Stimulated activated CD4-positive, alpha-beta T cell treated with anti-CD3 and anti-CD28 coated beads, Interleukin-4, amount 100 ng/mL, for 24 hours (primary cell): ENCODE measurements at places on chromosomes 5 and 9.

GRCh38 chr5:32942225-32942989, 231.3 kb downstream of the NPR3 start:
- DNase-seq, result no peak

DNA sequence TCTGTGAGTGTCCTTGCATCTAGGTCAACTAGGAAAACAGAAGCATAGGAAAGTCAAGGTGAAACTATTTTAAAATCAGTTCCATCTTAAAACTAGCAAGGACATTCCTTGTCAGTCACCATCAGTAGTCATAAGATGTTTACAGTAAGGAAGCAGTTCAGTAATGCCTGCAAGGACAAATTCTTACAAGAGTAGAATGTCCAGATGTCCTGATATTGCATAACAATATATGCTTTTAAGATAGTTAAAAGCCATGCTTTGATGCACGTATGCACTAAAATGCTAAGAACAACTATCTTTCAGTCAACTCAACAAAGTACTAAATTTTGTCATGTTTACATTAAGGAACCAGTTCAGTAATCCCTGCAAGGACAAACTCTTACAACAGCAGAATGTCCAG, 11.3 kb upstream of the SVEP1 start:
- no peak for DNase-seq

DNA sequence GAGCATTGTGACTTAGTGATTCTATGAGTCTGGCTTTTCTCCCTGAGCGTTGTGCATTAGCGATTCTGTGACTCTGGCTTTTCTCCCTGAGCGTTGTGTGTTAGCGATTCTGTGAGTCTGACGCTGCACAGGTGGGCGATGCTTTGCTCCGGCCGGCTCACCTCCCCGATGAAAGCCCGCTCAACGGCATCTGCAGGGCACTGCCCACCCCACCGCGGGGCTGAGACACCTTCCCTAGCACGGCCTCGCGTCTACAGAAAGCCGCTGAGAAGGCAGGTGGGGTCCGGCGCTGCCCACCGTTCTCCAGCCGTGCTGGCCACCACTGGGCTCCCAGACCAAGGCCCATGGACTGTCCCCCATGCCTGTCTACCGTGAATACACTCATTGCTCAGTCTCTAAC, 12.8 kb upstream of the SLC9A3 start:
- no peak for DNase-seq

- DNase-seq, result no peak
Observed at GRCh38 chr9:71764891-71765290, 3.4 kb downstream of the CEMIP2 start.

GRCh38 chr9:114382699-114383520, 4.9 kb downstream of the AKNA start:
- peak; percentile 78 for DNase-seq

DNA sequence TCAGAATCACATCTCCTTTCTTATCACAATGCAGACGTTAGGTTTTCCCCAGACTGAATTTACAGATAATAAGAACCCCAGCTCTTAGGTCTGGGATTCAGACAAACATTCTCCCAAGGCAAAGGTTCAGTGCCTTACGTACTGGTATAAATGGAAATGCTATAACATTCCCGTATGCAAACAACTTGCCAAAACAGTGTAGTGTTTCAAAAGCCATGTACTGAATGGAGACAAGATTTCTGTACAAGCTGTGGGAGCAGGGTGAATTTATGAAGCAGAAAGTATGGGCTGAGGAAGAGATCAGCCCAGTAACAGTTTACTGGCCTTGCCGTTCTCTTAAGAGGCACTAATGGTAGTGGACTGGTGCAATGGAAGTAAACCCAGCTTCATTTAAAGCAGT, 225.5 kb upstream of the ZNF462 start:
- DNase-seq, result no peak

GRCh38 chr5:132099076-132099748, 25.6 kb downstream of the CSF2 start:
- DNase-seq, result peak; percentile 83

GRCh38 chr5:140005145-140005591, 37.9 kb downstream of the NRG2 start:
- DNase-seq, result no peak

DNA sequence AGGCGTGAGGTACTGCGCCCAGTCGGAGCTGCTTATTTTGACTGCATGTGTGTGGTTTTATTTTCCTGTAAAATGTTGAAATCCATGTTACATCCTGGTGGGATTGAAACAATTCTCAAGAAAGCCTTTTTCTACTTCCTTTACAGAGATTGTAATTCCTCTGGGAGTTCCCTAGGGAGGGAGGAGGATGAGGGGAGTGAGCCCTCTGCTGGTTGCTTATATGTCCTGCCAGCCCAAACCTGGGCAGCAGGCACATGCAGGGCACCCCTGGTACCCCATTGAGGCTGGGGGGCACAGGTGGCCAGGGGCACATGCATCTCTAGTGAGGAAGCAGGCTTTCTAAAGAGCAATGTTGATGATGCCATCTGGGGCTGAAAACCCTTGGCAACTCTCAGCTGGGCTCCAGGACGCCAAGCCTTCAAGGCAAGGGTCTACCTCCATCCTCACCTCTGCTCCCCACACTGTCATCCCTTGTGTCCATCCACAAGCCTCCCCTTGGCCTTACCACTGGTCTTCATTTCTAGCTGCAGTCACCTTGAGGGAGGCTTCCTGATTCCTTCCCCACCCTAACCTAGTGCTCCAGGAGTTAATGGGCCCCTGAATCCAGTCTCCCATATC, 84.7 kb upstream of the TNFSF8 start:
- no peak for DNase-seq

GRCh38 chr9:130263601-130264413, 1.8 kb upstream of the HMCN2 start:
- DNase-seq, result no peak

DNA sequence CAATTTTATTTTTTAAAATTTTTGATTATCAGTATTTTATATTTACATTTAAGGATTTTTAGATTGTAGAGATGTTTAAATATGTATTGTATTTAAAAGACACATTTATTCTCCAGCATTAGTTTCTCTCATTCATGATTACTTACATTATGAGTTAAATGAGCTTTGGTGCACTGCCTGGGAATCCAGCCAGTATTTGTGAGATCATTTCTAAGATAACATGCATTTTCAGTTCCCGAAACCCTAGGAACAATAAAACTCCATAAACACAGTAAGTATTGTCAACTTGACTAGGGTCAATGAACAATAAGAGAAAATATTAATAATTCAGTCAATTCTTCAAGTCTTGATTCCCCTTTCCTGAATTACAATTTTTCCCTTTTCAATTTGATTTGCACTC, 403.3 kb downstream of the PLK2 start:
- DNase-seq, result no peak

GRCh38 chr5:138226910-138227309, 13.8 kb upstream of the CDC23 start:
- DNase-seq, result no peak

DNA sequence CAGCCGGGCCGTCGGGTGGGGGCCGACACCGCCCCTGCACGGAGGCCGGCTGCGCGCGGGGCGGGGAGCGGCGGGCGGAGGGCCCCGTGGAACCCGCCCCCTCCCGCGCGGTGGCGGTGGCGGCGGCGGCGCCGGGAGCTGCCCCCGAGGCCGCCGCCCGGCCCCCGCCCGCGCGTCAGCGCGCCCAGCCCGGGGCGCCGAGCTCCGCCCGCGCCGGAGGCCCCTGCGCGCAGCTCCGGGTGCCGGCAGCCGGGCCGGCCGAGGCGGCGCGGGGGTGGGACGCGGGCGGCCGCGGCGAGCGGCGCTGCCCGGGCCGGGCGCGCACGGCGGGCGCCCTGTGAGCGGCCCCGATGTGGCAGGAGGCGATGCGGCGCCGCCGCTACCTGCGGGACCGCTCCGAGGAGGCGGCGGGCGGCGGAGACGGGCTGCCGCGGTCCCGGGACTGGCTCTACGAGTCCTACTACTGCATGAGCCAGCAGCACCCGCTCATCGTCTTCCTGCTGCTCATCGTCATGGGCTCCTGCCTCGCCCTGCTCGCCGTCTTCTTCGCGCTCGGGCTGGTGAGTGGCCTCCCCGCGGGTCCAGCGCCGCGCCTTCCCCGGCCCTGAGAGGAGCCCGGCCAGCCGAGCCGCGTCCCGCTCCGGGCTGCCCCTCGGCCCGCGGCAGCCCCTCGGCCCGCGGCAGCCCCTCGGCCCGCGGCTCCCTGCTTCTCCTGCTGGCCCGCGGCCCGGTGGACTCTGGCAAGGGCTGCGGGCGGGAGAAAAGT, at the start of gene ADCY2:
TSS of gene ADCY2 (plus strand) at position 192 of the 766 bp plus-strand sequence. CDS start at position 351, 159 bp downstream.
- DNase-seq, result no peak

GRCh38 chr9:108281696-108282095, 574.1 kb downstream of the ACTL7B start:
- no peak for DNase-seq

DNA sequence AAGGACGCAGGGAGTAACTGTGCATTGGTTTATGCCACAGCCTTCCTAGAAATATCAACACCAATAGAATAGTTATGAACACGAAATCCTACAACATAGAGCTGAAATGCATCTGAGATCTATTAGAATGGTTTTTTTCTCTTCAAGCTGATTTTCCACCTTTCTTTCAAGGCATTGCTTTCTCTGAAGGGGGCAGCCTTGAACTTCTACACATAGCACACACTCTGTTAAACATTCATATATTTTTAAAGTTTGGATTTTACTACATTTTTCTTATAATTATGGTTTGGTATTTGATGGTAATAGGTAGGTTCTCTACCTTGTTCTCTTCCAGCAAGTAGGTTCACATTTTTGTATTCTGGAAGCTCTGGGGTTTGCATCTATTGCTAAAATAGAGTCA, 661.8 kb downstream of the SEMA5A start:
- no peak for DNase-seq

- no peak for DNase-seq
Observed at GRCh38 chr9:100220936-100221335, 121.9 kb downstream of the INVS start.

GRCh38 chr9:127767909-127768331, 10.5 kb downstream of the SH2D3C start:
- DNase-seq, result no peak
